Brain (organoid and tissue), 16 donors: ENCODE measurements at places on chromosomes 12 and 14. TPM values are rescaled to one million over a fixed set of nuclear protein-coding genes. Genes with fewer than 3 reads are reported as not detected.
A peak's percentile ranks its signal among the peaks of the same experiment; 100 is the strongest.

- no peak for DNase-seq
Observed at GRCh38 chr14:30240018-30240417, 312.4 kb upstream of the PRKD1 start.

DNA sequence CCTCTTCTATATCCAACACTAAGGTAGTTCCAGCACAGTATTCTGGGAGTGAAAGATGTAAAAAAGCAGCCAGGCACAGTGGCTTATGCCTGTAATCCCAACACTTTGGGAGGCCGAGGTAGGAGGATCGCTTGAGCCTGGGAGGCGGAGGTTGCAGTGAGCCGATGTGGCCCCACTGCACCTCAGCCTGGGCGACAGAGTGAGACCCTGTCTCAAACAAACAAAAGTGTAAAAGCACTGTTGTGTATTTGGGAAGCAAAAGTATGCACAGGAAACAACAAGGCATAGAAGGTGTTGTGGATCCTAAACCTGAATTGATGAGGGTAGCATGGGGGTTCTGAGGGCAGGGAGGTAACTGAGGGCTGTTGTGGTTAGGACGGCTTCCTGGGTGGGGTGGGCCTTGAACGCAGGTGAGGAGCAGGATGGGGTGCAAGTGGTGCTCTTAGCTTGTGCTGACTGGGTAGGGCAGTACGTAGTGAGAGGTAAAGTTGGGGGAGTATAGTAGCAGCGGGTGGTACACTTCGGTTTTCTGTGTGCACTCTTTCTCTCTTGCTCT, 64.2 kb downstream of the RASSF3 start:
- DNase-seq, result no peak

DNA sequence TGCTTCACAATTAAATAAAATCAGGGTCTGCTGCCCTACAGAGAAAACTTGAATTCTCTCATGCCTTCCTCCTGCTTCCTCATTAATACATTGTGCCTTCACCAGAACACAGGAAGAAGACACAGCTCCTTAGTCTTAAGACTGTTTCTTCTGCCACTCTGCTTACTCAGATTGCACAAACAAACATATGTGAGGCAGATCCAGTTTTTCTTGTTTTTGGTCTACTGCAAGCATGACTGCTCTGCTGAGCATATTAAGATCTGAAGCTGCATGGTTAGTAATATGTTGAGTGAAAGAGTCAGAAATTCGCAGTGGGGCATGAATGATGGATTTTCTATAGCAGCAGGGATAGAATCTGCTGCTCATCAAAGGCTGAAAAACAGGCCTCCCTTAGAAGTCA, 321.1 kb upstream of the STXBP6 start:
- DNase-seq, result no peak

DHH gene
- 0.15 TPM for polyA plus RNA-seq

DNA sequence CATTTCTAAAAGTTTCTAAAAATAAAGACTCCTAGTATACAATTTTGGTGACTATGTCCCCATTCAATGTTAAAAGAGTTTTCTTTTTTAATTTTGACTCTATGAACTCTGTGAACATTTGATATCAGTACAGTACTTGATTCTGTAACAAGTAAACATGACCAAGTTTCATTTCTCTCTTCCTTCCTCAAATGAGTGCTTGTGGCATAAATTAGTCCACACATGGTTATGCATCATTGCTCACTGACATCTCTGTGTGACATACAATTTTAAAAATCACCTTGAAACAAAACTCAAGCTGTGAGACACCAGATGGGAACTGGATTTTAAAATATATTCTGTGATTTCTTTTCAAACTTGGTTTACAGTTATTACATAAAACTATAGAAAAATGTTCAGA, 253.9 kb upstream of the MDGA2 start:
- DNase-seq, result peak; percentile 10

GRCh38 chr14:27587103-27587502, 989.3 kb upstream of the NOVA1 start:
- DNase-seq, result no peak

PAX9 gene
- polyA plus RNA-seq, result 2.8 TPM

DNA sequence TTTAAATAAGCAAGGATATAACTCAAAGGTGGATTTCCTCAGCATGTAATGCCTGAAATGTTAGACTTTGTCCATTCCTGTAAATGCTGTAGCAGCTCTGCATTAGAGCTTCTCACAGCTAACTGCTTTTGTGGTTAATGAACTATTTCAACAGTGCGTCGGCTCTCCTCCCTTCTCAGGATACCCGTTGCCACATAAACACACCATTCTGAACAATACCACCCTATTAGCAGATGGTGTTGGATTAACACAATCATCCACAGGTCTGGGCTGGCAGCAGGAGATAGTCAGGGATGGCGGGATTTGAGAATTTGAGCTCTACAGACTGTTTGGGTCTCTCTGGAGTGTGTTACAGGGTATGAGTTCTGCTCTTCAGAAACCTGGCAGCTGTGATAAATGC, 33.5 kb upstream of the C12orf42 start:
- peak; percentile 41 for DNase-seq

DNA sequence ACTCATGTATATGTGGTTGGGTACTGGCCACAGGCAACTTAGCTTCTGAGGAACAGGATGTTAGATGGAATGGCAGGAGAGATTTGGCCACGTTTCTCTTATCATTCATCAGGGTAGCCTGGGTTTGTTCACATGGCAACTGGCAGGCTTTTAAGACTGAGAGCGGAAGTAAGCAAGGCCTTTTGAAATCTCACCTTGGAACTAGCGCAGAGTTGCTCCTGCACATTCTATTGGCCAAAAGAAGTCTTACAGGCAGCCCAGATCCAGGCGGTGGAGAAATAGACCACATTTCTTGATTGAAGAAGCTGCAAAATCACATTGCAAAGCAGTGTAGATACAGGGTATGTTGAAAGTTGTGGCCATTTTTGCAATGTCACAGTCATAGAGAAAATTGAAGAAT, 3.7 kb downstream of the CLEC4A start:
- no peak for DNase-seq

DNA sequence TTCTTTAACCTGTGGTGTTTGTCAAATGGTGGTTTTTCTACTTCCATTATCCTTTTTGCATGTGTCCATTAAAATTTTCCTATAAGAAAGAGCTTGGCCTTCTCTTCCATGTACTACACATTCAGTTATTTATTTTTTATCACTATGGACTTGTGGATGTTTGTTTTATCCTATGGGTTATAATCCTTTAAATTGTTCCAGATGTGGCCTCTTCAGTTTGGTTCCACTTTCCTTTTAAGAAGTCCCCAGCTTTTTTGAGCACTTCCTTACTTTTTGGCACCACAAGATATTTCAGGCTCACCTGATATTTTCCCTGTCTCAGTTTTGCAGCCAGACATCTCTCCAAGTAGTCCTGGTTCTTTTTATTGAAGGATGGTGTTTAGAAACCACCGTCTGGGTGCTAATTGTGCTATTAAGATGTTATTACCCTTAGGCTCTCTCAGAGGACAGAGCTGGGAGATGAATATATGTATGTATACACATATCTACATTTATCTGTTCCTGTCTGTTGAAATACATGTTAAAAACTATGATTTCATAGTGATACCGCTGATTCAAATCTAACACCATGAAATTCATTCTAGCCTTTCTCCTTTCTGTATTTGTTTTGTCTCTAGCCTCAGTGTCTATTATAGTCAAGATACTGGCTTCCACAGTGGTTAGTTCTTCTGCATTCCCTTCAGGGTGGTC, 408.5 kb upstream of the RGS6 start:
- DNase-seq, result no peak

TRIP11 gene
- 2.0 TPM for polyA plus RNA-seq

DNA sequence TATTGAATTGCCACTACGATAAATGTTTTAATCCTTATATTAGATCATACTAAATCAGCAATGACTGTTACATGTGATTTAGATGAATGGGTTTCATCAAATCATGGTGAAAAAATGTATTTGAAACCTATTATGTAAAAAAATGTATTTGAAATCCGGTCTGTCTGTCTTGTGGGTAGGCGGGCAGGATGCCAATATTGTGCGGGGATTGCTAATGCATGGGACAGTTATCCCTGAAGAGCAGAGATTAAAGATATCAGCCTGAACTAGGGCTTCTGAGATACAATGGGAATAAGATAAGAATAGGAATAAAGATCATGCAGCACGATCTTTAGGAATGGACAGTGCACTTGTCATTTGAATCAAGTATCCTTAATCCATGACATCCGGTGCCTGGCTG, 134.0 kb downstream of the PRKCH start:
- DNase-seq, result no peak

- DNase-seq, result peak; percentile 21
Observed at GRCh38 chr12:109877504-109878246, 2.7 kb downstream of the GLTP start.

AMDHD1 gene
- not detected for polyA plus RNA-seq

DNA sequence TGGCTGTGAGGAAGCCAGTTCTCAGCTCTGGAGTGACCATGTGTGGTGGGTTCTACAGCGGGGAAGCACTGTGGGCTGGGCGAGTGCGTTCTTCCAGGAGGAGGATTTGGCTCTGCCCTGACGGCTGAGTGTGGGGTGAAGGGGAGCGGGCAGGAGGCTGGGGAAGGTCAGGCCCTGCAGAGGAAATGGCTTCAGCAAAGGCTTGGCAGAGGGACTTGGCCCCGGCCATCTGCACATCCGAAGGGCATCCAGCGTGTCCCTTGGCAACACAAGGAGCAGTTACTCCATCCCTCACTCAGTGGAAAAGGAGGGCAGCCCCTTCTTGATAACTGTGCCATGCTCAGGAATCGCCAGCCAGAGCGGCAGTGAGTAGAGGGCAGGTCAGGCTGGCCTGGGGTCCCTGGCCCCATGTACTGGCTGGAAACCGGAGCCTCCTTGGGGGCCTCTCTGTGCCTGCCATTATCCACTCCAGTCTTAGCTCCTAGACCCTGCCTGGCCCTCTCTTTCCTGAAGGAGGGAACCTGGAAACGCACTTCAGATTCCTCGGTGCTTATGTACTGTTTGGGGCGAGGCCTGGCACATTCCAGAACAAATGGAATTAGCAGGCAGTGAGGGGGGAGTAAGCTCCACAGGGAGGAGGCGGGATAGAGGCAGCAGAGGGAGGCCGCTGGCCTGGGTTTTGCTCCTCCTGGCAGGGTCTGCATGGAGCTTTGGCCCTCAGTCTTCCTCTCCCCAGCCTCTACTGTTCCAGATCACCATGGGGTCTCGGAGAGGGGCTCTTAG, 133.6 kb upstream of the NCOR2 start:
- DNase-seq, result no peak

DNA sequence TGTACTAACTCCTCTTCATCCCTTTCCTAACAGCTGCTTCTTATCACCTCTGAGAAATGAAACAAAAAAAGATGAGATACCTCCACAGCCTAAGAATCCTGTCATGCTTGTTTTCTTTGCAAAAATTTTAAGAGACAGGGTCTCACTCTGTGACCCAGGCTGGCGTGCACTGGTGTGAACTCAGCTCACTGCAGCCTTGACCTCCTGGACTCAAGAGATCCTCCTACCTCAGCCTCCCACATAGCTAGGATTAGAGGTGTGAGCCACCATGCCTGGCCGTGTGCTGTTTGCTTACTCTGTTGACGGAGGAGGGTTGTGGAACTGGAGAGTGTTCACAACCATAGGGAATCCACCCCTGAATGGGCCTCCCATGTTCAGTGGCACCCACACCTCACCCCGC, 16.2 kb downstream of the CSRNP2 start:
- DNase-seq, result no peak

DNA sequence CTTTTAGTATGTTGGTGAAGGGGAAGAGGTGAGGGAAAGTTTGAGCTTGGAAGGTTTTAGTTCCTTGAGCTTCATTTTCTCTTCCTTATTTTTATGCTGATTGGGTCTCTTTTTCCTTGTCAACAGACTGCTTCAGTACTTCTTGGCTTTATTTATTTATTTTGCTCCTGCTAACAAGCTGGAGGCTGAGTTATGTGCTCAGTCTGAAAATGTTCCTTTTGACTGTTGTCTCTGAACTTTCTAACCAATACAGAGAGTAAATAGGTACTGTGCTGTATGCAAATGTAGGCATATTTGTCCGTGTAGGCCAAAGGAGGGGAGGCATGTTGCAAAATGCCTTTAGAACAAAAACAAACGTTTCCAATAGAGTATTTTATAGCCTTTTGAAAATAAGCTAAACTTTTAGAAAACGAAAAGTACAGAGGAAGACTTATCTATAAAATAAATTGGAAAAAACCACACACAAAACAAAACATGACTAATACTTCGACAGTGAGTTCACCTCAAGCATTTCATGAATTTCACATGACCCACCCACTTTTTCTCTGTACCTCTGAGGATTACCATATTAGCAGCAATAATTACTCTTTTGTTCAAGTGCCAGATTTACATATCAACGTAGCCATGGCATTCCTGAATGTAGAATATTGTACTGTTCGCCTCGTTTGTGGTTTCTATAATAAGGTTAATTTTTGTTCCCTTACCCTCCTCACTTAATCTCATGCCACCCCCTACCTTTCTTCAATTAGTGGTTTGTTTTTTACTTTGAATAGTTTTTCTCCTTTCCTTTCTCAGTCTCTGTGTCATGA, 4.7 kb upstream of the CREBL2 start:
- DNase-seq, result no peak

DNA sequence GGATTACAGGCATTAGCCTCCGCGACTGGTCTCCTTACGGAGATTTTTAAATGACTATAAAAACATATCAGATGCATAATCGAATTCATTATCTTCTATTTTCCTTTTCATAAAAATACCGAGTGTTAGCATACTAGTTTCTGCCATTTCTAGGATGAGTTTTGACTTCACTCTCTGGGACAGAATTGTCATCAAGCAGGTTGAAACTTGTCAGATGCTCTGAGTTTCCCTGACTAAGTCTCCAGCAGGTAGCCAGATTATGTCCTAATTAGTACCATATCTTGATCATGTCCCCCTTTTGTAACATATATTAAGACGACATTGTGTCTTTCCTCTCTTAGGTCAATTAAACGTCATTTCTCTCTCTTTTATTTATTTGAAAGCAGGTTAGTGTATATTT, 103.5 kb upstream of the RASSF8 start:
- no peak for DNase-seq

- DNase-seq, result peak; percentile 35
Observed at GRCh38 chr12:24780697-24781368, 168.1 kb downstream of the BCAT1 start.

RNF31 gene
- polyA plus RNA-seq, result 43.0 TPM

- peak; percentile 74 for DNase-seq
Observed at GRCh38 chr12:91994208-91994797, 151.3 kb downstream of the BTG1 start.

DNA sequence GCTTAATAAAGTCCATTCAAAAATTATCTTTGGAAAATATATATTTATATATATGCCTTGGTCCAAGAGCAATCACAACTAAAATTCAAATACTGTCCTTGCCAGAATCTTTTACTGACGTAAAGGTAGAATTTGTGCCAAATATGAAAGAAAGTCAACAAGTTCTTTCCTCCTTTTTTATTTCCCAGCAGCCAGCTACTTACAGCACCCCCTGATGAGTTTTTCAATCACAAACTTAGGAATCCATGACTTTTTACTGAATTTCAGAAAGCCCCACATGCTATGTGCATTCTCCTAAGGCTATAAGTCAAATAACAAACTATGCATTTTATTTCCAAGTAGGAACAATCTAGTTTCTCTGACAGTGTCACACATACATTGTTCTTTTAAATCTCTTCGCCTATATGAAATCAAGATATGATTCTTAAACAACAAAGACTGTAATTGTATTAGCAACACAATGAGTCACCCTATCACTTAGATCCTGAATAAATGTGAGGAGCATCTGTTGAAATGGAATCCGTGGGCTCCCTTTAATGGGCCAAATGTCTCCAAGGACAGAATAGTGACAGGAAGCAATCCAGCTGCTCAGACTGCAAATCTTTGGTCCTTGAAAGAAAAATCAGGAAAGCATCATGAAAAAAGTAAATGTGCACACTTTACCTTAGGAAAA, 271.4 kb downstream of the DUSP6 start:
- DNase-seq, result no peak
